Inflammatory macrophage treated with lipopolysaccharide for 1 hour (primary cell): ENCODE measurements at places on chromosomes 2 and 18.

- DNase-seq, result peak; percentile 45
These were observed 68.8 kb upstream of the SMAD7 start for GRCh38 chr18:49019446-49020045.

- DNase-seq, result no peak
These were observed 429.0 kb downstream of the SUCLG1 start for GRCh38 chr2:84029903-84030575.

DNA sequence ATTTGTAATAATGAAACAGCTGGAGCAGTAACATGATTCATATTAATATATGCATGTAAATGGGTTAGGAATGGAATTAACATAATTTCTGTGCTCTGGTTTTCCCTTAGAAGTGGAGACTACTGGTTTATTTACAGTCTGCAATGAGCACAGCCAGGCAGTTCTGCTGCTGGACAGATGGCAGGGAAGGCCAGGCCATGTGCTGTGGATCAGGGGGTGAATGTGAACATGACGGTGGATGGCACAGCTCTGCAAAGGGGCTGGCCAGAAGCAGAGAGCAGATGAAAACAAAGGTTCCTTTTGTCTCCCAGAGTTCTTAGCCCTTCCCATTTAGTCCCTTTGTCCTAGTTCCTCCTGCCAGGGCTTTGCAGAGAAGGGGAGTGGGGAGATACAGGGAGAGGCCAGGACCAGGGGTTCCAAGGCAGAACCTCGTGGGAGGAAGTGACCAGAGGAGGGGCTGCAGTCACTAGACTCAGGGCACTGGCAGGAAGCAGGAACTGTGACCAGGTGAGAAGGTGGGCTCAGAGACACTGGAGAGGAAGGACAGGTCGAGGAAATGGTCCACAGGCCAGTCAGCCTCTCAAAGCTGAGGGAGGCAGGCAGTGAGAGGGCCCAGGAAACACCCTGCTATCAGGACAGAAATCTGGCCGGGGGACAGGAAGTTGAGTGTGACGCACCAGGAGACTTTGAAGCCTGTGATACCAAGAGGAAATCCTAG, 112.9 kb upstream of the ATP8B1 start:
- no peak for DNase-seq

GRCh38 chr2:165015052-165015642, 59.8 kb upstream of the SLC38A11 start:
- DNase-seq, result peak; percentile 76
